Colonic mucosa (tissue), 4 donors: ENCODE measurements at places on chromosomes 3 and 15. TPM values are rescaled to one million over a fixed set of nuclear protein-coding genes. Genes with fewer than 3 reads are reported as not detected.
A peak's percentile ranks its signal among the peaks of the same experiment; 100 is the strongest.

DNA sequence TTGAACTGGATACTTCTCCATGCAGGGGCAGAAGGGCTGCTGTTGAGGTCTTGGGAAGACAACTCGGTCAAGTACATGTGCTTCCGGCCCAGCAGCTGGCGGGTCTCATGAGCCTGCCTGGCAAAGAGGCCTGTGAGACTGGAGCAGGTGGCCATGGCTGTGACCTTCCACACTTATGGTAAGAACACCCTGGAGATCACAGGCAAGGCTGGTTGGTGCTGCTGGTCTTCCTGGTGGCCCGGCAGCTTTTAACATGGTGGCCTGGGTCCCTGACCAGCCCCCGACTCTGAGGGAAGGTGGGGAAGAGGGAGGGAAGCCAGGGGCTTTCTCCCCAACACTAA is 15.4 kb downstream of the CHRD start:
- no peak for DNase-seq

GRCh38 chr3:151918253-151919029 is 45.0 kb downstream of the SUCNR1 start:
- no peak for DNase-seq

GRCh38 chr3:43298292-43298691 is 12.0 kb downstream of the SNRK start:
- DNase-seq: no peak

DNA sequence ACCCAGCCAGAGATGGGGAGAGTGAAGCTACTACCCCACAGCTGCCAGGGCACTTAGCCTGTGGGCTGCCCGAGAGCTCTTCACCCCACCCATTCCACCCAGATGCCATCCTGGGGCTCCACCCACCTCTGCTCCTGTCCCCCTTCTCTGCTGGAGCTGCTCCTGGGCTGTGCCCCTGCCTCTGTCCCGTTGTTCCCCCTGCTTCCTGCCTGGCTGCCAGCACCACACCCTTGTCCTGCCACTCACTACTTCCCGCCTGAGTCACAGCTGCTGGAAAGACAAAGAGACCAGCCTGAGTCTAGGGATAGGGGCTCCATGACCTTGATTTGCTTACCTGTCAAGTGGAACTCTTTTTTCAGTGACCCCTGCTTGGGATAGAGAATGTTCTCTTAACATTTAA is 12.4 kb downstream of the GNAI2 start:
- DNase-seq: peak; percentile 69

GRCh38 chr3:82030916-82031315 is 269.5 kb upstream of the GBE1 start:
- DNase-seq: no peak

- no peak for DNase-seq
Observed at GRCh38 chr3:111829023-111829422, 30.0 kb upstream of the PHLDB2 start.

DNA sequence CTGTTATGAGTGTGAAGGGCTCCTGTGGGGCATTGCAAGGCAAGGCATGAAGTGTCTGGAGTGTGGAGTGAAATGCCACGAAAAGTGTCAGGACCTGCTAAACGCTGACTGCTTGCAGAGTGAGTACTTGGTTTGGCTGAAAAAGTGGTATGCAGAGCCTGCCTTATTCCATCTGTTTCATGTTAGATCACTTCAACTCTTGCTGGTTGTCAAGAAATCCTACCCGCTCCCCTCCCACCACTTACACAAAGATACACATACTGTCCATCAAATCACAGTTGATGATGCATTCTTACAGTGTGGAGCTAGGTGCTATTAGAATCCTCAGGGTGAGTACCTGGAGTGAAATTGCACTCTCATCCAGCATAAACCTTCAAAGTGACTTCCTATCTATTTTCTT is 272.1 kb downstream of the UNC13C start:
- no peak for DNase-seq

- peak; percentile 72 for DNase-seq
Observed at GRCh38 chr15:45641374-45641781, 6.5 kb downstream of the SQOR start.

GRCh38 chr15:68972201-68973065 is 42.1 kb upstream of the NOX5 start:
- DNase-seq: no peak

GRCh38 chr15:50938525-50938924 is 30.0 kb downstream of the AP4E1 start:
- no peak for DNase-seq

DNA sequence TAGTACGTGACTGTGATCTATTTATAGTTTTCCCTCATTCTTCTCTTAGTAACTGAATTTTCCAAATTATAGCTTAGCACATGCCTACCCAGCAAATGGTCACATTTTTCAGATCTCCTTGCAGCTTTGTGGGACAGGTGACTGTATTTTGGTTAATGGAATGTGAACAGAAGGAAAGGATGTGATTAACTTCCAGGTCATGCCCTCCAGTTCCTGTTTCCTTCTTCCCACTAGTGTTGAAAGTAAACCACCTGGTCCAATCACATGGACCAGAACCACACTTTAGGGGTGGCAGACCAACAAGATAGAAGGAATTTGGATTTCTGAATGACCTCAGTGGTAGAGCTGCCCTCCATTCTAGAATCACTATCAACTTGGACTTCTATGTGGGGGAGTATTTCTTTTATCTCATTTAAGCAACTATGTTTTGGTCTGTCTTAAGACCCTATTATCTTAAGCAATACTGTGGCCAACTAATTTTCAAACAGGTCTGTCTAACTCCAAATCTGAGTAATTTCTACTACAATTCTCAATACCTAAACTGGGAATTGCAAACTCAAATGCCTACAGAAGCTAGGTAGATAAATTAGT is 76.0 kb upstream of the TSC22D2 start:
- DNase-seq: no peak

- no peak for DNase-seq
Observed at GRCh38 chr3:125232401-125232800, 19.9 kb upstream of the SLC12A8 start.

GRCh38 chr15:71199384-71200351 is 84.4 kb downstream of the THSD4 start:
- no peak for DNase-seq

GRCh38 chr15:47548231-47548630 is 169.1 kb upstream of the SEMA6D start:
- DNase-seq: no peak

- DNase-seq: no peak
Observed at GRCh38 chr3:71380096-71380495, 203.4 kb downstream of the FOXP1 start.

DNA sequence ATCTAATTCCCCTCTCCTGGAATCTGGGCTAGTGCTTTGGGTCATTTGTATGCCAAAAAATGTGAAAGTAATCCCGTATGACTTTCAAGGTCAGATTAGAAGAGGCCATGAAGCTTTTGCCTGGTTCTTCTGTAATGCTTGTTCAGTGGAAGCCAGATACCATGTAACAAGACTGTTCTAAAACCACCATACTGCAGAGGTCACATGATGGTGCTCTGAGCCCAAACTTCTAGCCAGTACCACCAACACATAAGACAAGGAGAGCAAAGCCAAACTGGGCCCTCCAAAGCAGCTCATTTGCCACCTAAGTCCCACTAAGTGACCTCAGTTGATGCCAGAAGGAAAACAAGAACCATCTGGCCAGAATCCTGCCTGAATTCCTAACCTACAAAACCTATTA is 64.3 kb upstream of the MELTF start:
- DNase-seq: no peak

Gene BRK1
- total RNA-seq: 105 TPM

Gene ACTC1
- total RNA-seq: not detected

Gene GOLGA6A
- total RNA-seq: not detected

Gene PTH1R
- total RNA-seq: 0.69 TPM

Gene RYR3
- total RNA-seq: 0.17 TPM

Gene LSG1
- total RNA-seq: 34.8 TPM

Gene GOLGA8N
- 4.2 TPM for total RNA-seq
